Neural progenitor cell (in vitro differentiated cells): ENCODE measurements at places on chromosomes 5 and 9.
A peak's percentile ranks its signal among the peaks of the same experiment; 100 is the strongest.

DNA sequence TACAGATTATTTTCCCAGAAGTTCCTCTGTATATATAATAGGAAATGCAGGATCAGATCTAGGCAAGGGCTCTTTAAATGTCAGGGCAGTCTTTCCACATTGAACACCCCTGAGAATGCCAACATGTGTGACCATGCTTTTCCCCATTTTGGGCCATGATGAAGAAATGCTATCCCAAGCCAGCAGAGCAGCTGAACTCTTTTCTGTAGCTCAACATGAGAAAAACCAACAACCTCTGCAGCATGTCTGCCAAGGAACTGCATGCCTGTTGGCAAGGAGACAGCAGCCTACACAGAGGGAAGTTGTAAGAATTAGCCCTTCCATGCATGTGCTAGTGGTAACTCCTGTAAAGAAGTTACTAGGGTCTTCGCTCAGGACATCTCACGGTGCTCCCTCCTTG, 9.5 kb upstream of the IFNK start:
- DNase-seq, result no peak

- DNase-seq, result no peak
Observed at GRCh38 chr5:172178991-172179989, 8.7 kb downstream of the STK10 start.

DNA sequence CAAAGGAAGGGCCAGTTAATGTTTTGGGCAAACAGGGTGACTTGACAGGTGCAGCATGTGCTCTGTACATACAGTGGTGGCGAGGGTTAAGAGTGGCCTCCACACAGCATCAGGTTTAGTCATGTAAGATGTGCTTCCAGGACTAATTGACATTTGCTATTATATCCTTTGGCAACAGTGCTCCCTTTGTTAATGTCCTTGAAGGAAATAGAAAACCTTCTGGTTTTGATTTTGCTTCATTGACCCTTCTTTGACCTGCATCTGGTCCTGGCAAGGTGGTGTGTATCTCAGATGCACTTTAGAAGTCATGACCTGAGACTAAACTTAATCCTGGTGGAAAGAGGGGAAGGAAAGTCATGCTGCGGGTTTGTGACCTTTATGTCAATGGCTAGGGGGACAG, 440.0 kb downstream of the ENC1 start:
- DNase-seq, result no peak

DNA sequence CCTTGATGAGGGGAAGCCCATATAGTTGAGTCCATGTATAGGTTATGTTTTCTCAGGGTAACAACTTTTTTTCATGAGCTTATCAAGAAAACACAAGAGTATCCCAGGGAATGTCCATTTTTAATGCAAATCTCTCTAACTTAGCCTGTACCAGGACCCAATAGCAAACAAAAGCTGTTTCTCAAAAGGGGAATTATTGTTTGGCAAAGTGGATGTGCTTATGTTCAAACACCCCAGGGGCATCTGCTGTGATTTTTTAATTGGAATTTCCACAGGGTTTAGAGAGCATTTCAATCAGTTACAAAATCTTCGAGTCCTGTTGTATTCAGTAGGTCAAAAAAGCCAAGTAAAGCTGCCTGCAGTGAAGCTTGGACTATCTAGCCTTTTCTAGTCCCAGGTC, 33.4 kb upstream of the CSNK1G3 start:
- DNase-seq, result no peak

GRCh38 chr9:128470560-128470959, 14.8 kb downstream of the ODF2 start:
- no peak for DNase-seq

GRCh38 chr5:57842364-57843058, 359.9 kb upstream of the ACTBL2 start:
- no peak for DNase-seq

- DNase-seq, result no peak
Observed at GRCh38 chr5:3913279-3913678, 317.6 kb downstream of the IRX1 start.

- DNase-seq, result peak; percentile 27
Observed at GRCh38 chr9:107049046-107049802, 186.3 kb downstream of the ZNF462 start.

GRCh38 chr9:71921190-71921814, 9.9 kb downstream of the C9orf85 start:
- DNase-seq, result no peak

GRCh38 chr5:14301186-14301585, 158.0 kb downstream of the TRIO start:
- no peak for DNase-seq

- no peak for DNase-seq
Observed at GRCh38 chr9:105332471-105332870, 88.0 kb downstream of the SLC44A1 start.

GRCh38 chr5:137147346-137147745, 351.8 kb downstream of the SPOCK1 start:
- DNase-seq, result no peak

DNA sequence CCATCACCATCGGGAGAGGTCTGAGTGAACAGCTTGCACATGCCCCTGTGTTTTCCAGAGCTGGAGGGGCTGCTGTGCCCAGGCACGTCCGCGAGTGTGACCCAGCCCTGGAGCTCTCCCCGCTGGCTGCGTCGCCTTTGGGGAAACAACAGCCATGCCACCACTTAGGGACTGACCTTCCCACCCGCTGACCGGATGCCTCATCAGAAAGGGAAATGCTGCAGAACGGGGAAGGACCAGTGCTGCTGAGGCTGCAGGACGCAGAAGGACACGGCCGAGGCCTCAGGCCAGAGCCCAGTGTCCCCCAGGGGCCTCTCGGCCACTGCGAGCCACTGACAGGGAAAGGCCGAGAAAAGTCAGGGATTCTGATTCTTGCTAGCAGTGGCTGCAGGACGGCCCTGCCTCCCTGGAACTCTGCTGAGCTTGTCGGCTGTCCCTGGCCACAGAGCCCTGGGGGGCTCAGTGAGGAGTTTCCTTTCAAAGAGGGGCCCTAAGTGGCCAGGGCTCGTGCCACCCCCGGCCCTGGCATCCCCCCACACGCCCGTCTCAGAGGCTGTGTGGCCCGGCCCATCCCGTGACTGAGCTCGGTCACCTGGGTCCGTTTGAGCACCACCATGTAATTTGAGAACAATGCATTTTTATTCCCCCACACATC, 130.8 kb downstream of the ZNF354C start:
- no peak for DNase-seq

GRCh38 chr9:13513716-13514444, 234.4 kb upstream of the MPDZ start:
- DNase-seq, result peak; percentile 81

- no peak for DNase-seq
Observed at GRCh38 chr9:108156270-108156998, 666.9 kb upstream of the KLF4 start.

DNA sequence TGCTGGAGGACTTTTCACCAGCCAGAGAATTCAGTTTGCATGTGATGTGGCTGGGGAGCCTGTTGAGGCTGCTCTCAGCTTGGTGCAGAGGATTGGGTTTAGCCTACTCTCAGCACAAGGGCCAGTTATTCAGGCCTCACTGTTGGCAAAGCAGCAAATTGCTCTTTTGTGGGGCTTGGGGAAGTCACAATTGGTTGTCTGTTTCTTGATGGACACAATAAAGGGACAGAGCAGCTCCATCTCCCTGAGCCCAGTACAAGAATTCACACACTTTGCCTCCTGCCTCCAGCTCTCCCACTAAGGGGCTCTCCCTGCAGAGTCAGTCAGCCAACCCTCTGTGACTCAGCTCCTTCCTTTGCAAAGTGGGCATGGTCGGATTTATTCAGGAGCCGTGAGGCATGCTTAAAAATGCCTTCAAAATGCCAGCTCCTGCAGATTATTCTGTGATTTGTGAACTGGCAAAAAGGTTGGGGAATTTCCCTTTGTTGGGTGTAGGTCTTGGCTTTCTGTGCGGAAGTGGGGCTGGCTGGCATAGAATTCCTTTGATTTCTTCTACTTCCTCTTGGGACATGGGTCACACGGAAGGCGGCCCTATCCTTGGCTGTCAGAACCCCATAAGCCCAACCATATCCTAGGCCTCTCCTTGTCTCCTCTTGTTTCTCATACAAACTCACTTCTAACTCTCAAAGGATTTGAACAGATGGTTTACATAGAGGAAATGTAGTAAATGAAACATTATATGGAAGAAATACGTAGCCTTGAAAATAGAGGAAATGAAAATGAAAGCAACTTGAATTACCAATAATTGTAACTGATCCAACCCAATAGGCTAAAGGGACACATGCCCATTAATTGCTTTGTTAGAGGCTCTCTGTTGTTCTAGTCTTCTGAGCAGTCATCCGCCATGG, 118.7 kb upstream of the CD180 start:
- DNase-seq, result peak; percentile 59

DNA sequence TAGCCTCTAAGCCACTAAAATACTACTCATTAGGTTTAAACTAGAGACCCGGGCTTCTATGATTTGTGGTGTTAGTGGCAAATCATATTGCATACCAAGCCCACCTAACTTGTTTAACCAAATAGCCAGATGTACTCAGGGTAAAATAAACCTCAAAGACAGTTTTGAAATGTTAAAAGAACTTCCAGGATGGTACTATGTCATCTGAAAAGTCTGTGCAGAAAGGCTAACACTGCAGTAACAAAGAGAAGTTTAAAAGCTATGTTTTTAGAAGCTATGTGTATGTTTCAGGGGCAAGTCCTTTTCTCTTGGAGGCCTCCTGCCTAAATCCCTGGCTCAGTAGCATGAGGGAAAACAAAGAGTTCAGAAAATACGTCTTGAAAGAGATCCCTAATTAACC, 84.9 kb upstream of the IL7R start:
- DNase-seq, result peak; percentile 16

DNA sequence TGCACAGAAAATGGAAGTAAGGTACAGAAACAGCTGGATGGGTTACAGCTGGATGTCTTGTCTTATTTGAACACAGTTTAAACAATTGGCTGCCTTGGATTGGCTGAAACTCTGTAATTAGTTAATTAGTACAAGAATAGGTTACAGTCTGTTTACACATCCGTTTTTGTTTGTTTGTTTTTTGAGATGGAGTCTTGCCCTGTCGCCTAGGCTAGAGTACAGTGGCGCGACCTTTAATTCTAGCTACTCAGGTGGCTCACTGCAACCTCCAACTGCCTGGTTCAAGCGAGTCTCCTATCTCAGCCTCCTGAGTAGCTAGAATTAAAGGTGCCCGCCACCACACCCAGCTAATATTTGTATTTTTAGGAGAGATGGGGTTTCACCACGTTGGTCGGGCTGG, 368.7 kb upstream of the KLF4 start:
- no peak for DNase-seq

- DNase-seq, result peak; percentile 74
Observed at GRCh38 chr5:72955143-72955767, 586 bp upstream of the FCHO2 start.

- no peak for DNase-seq
Observed at GRCh38 chr5:172679628-172680212, 38.7 kb downstream of the NEURL1B start.

DNA sequence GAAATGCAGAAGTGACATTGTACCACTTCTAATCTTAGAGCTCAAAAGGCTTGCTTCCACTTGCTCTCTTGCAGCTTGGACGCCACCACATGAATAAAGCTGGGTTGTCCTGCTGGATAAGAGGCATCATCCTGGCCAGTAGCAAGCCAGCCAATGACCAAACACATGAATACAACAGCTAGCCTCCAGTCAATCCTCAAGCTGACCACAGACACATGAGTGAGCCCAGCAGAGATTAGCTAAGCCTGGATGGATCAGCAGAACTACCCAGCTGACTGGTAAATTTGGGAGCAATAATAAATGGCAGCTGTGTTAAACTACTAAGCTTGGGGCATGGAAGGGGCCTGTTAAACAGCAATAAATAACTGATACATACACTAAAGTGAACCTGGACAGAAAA, 121.1 kb upstream of the SLC12A2 start:
- DNase-seq, result no peak

DNA sequence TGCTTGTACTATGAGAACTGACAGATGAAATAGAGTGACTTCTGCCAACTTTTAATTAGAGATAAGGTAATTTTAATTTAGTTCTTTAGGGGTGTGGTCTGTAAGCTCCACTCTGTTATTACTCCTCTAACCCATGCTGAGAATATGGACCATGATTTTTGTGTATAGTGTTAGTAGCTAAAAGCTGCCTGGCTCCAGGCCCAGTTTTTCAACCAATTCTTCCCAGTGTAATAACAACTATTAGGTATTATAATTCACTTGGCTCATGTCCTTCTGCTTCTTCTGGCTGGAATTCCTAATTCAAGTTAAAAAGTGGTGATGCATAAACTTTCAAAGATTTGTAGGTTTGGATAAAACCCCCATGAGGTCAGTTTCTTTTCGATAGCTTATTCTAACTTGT, 216.3 kb downstream of the ISL1 start:
- DNase-seq, result no peak

DNA sequence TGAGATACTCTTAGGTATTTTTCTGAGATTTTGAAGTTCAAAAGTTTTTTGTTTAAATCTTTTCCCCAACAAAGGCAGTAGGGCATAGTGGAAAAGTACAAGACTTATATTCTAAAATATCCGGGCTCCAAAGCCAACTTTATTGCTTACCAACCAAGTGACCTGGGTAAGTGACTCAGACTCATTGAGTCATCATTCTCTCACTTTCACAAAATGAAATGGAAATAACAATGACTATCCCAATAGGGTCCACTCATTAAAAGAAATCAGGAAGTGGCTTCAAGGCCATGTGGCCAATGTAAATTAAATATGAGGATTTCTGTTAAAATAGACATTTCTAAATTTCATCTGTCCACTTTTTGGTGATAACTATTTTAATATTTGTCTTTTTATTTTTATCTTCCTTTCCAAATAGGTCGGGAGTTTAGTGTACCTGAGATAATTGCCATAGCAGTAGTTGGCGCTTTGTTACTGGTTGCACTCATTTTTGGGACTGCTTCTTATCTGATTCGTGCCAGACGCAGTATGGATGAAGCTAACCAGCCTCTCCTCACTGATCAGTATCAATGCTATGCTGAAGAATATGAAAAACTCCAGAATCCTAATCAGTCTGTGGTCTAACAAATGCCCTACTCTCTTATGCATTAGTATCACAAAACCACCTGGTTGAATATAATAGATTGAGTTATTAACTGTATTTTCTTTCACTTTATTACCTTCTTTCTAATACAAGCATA, 15.5 kb downstream of the TYRP1 start:
- no peak for DNase-seq

DNA sequence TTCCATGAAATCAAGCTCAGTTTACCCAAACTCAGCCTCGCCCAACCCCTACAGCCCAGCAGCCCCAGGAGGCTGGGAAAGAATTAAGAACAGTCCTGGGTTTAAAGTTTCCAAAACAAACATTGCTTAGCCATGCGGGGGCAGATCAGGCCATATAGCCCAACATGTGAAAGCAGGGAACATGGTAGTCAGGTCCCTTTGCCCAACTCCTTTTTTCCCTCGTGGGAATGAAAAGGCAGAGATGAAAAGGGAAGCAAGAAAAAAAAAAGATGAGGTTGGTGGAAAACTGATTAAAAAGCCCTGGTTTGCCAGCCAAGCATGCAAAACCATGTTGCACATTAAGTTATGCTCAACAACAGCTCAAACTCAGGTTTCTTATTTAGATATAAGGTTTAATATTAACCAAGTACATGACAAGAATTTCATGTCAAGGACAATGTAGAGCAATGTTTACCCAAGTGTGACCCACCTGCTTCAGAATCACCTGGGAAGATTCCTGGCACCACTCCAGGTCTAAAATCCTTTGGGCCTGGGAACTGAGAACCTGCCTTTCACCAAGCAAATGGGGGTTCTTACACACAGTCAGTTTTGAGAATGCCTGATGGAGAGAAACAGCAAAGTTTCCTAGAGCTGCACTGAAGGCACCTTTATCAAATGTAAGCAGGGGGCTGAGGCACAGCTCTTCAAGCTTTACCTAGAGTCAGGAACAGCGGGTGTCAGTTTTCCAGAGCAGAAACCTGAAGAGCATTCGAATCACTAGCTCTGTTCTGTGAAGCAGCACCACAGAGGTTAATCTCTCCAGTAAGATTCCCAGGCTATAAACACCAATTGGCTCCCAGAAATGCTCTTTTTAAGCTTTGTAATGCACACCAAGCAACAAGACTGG, 1.7 kb downstream of the FREM1 start:
- peak; percentile 32 for DNase-seq
